NCI-H774 (cell line): ENCODE measurements at places on chromosomes 3 and 15.
A peak's percentile ranks its signal among the peaks of the same experiment; 100 is the strongest.

- no peak for DNase-seq
These were observed 222.5 kb downstream of the SNRPN start for GRCh38 chr15:25176991-25177954.

DNA sequence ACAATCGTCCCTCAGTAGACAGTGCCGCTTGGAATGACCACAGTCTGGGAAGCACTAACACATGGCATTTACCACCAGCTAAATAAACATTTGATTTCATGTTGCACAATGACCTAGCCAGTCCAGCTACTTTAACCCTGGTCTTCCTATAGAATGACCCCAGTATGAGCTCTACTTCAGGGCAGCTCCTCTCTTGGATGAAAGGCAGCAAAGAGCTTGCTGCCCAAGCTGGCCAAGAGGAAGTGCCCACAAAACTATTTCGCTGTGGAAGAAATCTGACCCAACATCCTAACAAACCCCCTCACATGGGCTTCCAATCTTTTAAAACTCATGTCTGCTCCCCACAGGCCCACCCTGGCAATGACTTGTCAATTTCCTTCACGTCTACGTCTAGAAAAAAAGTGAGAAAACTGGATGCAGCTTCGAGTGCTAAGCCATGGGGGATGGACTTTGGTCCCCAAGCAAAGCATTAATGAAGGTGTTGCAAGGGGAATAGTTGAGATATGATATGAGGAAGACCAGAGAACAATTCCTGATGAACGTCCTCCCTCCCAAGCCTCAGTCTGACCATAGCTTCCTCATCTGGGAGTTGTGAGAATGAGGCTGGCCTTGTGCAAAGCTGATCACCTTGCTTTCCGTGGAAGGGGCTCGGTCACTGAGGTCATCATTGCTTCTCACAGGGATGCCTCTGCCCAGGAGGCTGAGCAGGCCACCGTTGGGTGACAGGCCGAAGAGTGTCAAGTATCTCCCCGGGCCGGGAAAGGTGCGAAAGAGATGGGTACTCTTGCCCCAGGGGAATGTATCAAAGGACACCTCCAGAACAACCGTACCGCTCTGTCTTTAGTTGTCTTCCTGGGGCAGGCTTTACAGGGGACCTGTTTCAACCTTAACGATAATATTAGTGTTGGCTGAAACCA is 964 bp downstream of the SLC25A20 start:
- no peak for DNase-seq

DNA sequence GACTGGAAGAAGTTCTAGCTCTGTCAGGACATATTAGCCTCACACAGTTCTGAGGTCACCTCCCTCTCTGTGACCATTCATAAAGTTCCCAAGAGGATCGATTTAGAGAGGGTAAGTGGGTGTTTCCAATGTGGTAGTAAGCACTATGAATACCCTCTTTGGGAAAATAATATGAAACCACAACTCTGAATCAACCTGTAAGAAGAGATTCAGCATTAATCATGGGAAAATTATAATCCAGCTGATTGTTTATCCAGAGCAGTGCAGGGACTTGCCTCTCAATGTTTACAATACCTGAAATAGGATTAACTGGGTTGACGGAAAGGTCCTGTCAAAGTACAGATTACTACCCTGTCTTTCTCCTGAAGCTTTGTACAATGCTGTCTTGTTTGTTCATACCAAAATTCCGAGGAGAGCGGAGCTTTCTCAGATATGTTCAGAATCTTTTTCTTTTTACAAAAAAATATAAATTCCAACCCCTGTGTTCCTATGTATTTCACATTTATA is 302.9 kb upstream of the DPPA4 start:
- DNase-seq: no peak

DNA sequence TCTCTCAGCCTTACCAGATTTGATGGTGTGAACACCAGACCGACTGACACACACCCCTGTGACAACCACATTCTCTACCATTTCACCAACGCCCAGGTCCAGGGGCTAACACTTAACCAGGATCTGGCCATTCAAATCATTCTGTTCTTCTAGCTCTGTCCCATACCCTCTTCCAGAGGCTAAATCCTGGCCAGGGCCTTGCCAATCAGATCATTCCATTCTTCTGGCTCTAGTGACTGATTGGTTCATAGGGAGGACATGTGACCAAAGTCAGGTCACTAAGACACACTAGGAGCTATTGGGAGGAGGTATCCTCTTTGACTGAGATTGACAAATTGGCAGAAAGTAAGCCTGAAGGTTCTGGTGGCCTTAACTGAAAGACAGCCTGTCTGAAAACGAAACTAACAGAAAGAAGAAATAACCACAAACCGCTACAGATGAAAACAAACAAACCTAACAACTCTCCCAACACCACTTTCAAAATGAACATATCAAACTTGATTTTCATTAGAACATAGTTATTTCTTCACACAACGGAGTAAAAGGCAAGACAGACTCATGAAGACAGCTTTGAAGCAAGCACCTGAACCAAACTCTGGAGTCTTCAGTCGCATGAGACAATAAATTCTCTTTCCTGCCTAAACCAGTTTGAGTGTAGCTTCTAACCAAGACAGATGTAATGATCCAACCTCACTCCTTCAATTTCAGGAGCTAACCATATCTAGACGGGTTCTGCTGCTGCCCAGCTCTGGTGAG is 68.5 kb downstream of the TRANK1 start:
- no peak for DNase-seq

DNA sequence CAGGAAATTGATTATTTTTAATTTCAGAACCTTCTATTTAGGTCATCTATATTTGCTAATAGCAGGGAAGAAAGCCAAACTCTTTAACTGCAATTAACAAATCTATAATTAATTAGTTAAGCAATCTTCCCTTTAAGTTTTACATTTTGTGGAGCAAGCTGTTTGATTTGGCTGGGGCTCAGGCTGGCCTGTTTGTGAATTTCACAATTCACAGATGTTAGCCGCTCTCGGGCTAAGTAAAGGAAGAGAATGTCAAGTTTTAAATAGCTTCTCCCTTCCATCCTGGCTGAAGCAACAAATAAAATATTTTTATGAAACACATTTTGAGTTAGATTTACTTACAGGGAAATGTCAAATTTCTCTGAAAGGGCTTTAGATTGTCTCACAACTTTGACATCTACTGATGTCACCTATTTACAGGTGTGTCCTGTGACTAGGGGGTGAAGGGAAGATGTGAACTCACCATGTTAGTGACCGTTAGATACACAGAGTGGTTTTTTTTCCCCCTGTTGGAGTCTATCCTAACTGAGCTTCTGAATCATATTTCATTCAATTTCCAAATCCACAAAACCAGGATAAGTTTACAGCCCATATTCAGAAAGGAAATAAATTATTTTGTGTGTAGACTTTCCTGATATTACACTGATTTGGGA is 1.3 kb upstream of the TP63 start:
- DNase-seq: no peak

DNA sequence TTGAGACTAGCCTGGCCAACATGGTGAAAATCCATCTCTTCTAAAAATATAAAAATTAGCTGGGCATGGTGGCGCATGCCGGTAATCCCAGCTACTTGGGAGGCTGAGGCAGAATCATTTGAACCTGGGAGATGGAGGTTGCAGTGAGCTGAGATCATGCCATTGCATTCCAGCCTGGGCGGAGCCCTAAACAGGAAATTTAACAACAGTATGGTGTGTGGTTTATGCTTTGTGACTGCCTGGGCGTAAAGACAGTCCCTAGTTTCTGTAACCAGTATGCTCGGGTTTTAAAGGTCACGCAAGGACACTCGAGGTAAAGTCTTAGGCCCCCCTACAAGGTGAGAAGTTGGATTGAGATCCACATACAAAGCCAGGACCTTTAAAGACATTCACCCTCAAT is 43.3 kb downstream of the USP50 start:
- DNase-seq: no peak

DNA sequence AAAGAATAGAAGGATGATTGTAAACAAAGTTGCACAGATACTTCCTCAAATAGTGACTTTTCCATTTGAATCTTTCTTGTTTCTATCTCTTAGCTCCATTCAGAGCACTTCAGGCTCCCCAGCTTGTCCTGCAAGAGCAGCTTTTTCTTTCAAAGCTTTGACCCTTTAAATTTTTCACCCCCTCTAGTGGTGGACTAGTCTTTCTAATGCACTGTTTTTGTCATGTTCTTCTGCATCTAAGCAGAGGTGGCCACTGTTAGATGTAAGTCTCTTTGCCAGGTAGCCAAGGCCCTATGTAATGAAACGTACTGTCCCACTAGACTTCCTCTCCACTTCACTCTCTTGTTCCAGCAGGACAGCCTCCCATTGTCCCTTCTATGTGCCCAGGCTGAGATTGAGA is 74.0 kb upstream of the MANF start:
- no peak for DNase-seq

DNA sequence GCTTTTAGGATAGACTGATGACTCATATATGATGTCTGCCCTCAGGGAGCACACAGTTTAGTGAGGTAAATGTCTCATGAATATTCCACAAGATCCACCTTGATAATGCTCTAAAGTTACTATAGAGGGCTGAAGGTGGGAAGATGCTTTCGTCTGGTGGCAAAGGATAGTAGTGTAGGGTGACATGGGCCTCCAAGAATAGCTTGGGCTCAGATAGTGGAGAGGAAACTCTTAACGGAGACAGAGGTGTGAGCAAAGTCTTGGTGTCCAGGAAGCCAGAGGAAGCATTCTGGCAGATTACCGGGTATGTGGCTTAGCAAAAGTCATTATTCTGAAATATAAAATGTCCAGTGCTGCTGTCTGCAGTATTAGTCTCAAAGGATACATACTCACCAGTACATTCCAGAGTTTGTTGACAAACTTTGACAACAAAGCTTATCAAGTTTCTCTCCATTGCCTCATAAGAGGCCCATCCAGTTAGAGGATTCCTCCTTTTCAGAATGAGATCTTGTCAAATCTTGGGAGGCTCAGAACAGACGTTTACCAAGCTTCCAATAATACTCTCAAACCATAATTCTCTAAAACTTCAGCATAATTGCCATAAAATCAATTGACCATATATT is 316.7 kb downstream of the LPP start:
- no peak for DNase-seq

DNA sequence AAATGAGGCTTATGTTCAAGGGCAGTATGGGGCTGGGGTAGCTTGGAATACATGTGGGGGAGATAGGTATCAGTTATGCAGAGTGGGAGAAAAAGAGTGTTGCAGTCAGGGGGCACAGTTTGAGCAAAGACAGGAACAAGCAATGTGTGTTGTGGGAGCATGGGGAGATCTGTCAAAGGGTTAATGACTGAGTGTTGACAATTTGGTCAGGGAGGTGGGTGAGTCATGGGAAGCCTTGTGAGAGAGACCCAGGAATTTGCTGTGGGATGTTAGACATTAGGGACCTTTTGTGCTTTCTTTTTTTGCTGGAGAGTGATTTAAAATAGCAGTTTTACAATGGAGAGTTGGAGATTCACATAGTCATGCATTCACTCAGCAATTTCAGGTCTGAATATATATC is 221.6 kb upstream of the NR2E3 start:
- no peak for DNase-seq

DNA sequence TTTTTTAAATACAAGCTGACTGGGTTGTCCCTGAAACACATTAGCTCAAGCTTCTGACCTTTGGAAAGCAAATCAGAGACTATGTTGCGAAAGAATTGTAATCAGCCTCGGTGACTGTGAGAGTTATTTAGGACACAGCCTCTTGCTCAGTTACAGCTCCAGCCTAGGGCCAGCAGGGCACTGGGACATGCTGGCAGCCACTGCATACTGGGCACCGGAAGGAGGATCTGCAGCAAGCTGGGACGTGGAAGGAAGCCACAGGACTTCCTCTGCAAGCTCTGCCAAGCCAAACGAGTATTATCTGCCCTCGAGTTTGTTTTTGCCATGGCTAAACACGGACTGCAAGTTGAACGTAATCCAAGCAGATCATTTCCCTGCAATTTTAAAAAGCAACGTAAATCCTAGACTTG is 24.4 kb upstream of the COPG1 start:
- DNase-seq: peak; percentile 24

GRCh38 chr3:112634786-112635541 is 6.0 kb downstream of the CCDC80 start:
- no peak for DNase-seq

DNA sequence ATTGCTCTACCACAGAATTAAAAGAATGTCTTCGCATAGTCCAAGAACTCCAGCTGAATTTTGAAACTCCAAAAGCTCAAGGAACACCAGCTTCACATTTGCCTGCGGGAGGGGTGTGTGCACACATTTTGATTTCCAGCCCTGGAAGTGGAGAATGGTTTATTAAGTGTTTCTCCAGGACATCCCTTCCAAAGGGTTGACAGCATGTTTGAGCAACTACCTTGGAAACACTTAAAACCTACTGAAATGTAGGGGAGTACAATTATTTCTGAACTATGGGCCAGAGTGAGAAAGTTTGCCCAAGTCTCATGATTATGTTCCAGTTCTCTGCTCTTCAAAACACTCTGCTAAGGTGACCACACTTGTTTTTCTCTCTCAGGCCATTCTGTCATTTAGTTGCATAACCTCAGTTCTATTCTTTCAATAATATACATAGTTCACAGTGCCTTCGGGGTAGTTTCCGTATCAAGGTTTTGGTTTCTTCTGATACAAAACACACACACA is 7.9 kb downstream of the ACP3 start:
- no peak for DNase-seq

- DNase-seq: no peak
These were observed 8.8 kb downstream of the PRICKLE2 start for GRCh38 chr3:64216274-64217147.

DNA sequence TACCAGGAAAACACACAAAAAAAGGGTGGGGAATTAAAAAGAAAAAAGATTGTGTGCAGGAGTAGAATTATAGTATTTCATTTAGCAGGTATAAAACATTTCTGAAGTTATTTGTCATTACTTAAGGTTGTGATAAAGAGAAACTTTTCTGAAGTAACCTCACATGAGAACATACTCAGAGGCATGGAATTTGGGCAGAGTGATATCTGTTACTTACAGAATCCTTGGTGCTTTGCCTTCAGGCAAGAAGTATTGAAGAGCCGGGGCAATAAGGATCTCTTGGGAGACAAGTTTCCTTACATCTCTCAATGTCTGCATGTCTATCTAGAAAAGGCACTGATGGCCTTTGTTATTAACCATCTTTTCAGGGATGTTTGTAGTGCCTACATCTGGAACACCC is 179.7 kb upstream of the ROBO1 start:
- DNase-seq: no peak
